Urinary bladder (tissue), 4 donors: ENCODE measurements at places on chromosomes 5 and 9. TPM values are rescaled to one million over a fixed set of nuclear protein-coding genes. Genes with fewer than 3 reads are reported as not detected.

DNA sequence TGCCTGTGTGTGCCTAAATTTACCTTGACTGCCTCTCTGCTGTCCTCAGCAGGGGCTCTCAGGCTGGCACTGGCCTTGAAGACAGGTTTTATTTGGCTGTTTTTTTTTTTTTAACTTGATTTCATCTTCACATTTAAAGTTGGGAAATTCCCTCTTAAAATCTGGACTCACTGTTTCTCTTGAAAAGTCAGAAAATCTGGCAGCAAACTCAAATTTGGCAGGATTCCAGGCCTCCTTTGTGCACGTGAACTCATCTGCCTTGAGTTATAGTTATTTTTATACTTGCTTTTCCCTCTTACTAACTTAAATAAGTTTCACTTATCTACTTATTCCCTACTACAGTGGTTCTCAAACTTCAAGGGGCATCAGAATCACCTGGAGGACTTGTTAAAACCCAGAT is 118.4 kb upstream of the MAP3K1 start:
- peak; percentile 33 for DNase-seq

PGM5 gene
- polyA plus RNA-seq: 491 TPM

DNA sequence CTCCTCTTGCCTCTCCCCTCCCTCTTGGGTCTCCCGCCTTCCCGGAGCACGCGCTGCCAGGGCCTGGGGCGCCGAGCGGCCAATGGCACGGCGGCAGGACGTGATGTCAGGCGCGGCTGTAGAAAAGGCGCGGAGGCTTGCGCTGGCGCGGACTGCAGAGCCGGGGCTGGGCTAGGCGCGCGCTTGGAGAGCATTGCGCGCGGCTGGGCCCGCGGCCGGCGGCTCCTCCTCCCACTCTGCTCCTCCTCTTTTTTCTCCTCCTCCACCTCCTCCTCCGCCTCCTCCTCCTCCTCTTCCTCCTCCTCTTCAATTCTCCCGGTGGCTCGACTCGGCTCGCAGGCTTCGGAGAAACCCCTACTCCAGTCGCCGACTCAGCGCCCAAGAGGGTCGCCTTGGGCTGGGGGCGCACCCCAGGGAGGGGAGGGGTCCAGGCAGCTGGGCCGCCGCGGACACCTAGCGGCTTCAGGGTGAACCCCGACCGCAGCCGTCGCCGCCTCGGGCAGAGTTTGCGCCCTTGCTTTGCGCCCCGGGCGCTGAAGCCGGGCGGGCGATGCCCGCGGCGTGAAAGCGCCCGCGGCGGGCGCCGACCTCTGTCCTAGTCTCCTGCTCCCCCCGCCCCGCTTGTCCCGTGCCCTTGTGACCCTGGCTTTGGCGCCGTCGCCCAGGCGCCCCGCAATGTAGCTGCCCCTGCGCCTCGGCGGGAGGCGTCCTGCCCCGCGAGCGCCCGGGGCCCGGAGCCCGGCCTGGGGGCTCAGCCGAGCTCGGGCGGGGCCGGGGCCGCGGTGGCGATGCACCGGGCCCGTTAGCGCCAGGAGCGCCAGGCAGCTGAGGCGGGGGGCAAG is at the start of gene LHX2:
Gene LHX2, plus strand, starts transcription at position 309 of the 842 bp plus-strand sequence. CDS start 581 bp downstream, outside the sequence.
- peak; percentile 32 for DNase-seq

LCN9 gene
- not detected for polyA plus RNA-seq

- no peak for DNase-seq
Measured at GRCh38 chr9:77933019-77933418, 98.6 kb downstream of the GNAQ start.

GLRA1 gene
- polyA plus RNA-seq: not detected

DNA sequence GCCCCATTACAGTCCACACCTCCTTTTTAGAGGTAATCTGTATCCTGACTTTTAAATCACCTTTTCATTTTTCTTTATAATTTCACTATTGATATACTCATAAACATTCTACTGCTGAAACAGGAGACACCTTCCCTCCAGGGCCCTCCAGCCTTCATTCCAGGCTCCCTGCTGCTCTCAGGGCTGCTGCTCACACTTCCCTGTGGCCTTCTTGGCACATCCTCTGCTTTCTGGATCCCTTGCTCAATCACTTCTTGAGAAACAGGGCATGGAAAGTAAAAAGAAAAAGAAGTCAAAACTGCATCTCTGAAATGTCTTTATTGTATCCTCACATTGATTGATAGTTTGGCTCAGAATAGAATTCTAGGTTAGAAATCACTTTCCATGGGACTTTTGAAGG is 19.3 kb upstream of the WNT8A start:
- DNase-seq: no peak

- no peak for DNase-seq
Measured at GRCh38 chr5:6734243-6734700, 21.0 kb downstream of the TENT4A start.

GRCh38 chr5:173736374-173736773 is 119.9 kb upstream of the BOD1 start:
- no peak for DNase-seq

ASTN2 gene
- 3.1 TPM for polyA plus RNA-seq

DNA sequence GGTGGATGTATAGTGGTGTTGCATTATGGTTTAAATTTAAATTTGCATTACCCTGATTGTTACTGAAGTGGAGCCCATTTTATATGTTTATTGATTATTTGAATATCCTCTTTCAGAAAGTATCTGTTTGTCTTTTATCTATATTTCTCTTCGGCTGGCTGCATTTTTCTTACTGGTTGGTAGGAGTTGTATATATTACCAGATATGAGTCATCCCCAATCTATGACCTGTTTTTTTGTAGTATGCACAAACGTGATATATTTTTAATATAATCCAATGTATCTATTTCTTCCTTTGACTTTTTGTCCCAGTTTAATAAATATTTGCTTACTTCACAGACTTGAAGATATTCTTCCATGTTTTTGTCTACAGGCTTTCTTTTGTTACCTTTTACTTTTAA is 29.3 kb upstream of the CAMK4 start:
- DNase-seq: no peak

DNA sequence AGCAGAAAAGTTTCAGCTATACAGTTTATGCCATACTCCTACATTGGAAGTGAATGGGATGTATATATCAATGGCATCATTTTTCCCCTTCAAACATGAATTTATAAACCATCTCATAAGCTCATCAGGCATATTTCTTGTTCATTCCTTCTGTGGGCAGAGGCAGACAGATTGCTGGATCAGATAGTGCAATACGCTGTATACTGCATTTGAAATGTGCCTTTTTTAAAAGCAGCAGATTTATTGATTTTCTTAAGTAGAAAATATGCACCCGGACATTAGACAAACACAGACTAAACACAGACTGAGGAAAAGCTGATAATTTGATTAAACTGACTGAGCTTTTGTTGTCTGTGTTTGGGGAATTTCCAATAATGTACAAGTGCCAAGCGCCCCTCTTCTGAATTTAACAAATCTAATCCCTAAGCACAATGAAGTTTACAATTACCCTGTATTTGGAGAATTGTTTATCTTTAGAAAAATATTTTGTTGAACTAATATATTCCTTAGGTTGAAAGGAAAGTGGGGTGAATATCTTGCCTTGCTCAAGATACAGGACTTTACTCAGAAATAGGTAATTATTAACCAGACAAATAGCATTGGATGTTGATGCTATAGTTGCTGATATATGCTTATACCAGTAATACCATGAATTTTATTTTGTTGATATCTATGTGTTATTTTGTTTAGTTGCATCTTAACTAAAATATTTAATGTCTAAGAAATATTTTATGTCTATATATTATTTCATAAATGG is 566.6 kb upstream of the MEF2C start:
- DNase-seq: no peak

DNA sequence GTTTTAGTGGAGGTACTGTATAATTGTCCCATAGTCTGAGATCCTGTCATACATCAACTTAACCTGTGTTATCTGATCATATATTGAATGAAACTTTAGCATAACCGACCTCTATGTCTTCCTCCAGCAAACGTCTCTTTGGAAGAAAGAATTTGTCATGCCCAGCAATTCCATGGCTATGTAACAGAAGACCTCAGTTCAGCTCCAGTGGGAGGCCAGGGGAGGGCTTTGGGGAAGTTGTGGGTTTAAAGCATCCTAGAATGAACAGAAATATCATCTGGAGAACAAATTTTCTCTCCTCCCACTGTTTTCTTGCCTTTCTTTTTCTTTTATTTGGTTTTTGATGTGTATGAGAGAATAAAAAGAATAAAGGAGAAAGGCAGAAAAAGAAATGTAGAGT is 164.5 kb downstream of the GAS1 start:
- no peak for DNase-seq

OTULINL gene
- polyA plus RNA-seq: 7.1 TPM

LURAP1L gene
- 24.9 TPM for polyA plus RNA-seq

DNA sequence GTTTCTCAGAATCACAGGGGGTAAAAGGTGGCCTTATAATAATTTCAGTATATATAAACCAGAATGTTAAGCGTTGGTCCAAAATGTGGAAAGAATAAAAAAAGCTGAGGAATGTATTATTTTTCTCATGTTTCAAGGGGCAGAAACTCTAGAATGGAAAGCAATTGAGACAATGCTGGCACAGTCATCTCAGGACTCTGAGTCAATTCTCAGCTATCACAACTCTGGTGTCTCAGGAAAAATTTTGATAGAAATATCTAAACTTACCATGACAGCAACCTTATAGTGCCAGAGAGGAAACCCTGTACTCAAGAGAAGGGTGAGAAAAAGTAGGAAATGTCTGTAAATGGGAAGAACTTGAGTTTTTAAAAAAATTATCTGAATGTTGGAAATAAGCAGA is 1189.4 kb upstream of the NUDT12 start:
- no peak for DNase-seq

- DNase-seq: no peak
Measured at GRCh38 chr5:133512896-133513295, 99.4 kb downstream of the FSTL4 start.

- no peak for DNase-seq
Measured at GRCh38 chr9:5582835-5583195, 46.1 kb upstream of the RIC1 start.

DNA sequence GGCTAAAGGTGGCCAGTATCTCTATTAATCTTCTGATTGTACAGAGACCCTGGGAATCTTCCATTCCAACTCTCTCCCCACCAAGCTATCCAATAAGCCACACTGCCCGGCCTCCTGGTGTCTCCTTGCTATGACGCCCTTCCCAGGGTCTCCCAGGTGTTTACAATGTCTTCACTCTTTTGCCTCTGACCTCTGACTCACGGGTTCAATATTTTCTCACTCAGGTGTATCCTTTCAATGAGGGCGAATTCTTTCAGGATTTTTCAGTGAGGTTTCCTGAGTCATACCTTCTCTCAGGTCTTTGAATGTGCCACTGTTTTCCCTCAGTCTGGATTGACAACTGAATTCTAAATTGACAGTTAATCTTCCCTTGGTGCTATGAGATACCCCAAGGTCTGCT is 53.7 kb upstream of the IRX4 start:
- no peak for DNase-seq

- DNase-seq: no peak
Measured at GRCh38 chr9:113879911-113880310, 3.8 kb downstream of the ZNF618 start.

DNA sequence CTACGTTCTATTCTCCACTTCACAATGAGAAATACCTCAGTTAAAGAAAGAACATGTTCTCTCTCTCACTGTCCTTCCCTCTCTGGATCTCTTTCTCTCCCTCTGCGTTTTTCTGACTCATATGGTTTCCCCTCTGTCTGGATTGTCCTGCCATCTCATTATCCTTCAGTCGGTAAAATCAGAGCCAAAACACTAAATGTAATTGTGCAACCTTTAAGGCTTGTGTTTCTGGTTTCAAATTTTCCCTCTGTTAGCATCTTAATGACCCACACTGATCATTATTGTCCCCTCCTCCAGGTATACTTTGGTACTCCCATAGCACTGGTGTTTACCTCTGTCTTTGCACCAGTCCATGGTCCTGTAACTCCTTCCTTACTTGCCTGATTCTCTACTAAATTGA is 509.4 kb upstream of the C9orf72 start:
- DNase-seq: no peak
